Femur (tissue), 1 donor: ENCODE measurements at places on chromosomes 6 and 20.
A peak's percentile ranks its signal among the peaks of the same experiment; 100 is the strongest.

- DNase-seq, result no peak
Observed at GRCh38 chr6:136036601-136037000, 185.1 kb downstream of the PDE7B start.

- DNase-seq, result no peak
Observed at GRCh38 chr6:106886081-106886843, 88.3 kb downstream of the CD24 start.

- DNase-seq, result no peak
Observed at GRCh38 chr6:26202201-26202611, 115.0 kb downstream of the HFE start.

GRCh38 chr6:148559848-148560433 is 186.9 kb upstream of the UST start:
- peak; percentile 89 for DNase-seq

DNA sequence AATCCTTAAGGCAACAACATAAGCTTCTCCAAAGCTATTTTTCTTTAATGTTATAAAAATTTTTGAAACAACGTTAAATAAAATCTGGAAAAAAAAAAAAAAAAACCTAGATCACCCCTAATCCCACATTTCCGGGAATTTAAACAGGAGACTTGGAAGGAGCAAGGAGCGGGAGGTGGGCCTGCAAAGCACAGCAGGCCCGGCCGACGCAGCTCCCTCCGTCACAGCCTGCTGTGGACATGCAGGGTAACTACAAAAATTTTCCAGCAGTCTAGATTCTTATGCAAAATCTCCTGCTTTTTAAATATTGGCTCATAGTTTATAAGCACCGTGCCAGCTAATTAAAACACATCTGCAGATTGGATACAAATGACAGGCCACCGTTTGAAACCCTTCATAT is 23.5 kb downstream of the FOXF2 start:
- DNase-seq, result no peak

- DNase-seq, result peak; percentile 83
Observed at GRCh38 chr6:39361657-39362486, 39.4 kb upstream of the KCNK16 start.
